ENCODE measurements at places on chromosomes 6 and 20. TPM values are rescaled to one million over a fixed set of nuclear protein-coding genes. Genes with fewer than 3 reads are reported as not detected.

STK38 gene
- 13.3 TPM for total RNA-seq

LAMA4 gene
- 4.5 TPM for total RNA-seq

ZNF165 gene
- total RNA-seq: 1.3 TPM

DNA sequence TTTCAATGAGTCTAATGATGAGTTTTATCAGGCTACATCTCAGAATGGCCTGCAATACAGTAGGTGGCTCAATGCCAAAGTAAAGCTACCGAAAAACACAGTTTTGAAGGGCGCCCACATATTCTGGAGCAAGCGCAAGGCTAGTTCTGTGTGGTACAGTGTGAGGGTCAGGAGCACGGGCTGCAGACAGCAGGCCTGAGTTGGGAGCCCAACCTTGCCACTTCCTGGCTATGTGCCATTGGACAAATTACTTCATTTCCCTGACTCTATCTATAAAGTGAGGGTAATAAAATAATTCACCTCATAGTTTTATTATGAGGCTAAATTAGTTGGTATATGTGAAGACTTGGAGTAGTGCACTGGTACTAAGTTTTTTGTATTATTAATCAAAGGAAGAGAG lies 150.7 kb downstream of the OPN5 start:
- H3K4me1 ChIP-seq: no peaks in the 10 kb centered on the region
- no peak for DNase-seq
- H3K36me3 ChIP-seq: no peaks in the 10 kb centered on the region
- no peaks in the 10 kb centered on the region for H3K27me3 ChIP-seq

GRCh38 chr20:14883324-14883723 lies 545.9 kb upstream of the FLRT3 start:
- H3K27ac ChIP-seq: no peak overlapping the region
- no peaks in the 10 kb centered on the region for H3K36me3 ChIP-seq
- DNase-seq: no peak

METTL24 gene
- total RNA-seq: 1.6 TPM

DNA sequence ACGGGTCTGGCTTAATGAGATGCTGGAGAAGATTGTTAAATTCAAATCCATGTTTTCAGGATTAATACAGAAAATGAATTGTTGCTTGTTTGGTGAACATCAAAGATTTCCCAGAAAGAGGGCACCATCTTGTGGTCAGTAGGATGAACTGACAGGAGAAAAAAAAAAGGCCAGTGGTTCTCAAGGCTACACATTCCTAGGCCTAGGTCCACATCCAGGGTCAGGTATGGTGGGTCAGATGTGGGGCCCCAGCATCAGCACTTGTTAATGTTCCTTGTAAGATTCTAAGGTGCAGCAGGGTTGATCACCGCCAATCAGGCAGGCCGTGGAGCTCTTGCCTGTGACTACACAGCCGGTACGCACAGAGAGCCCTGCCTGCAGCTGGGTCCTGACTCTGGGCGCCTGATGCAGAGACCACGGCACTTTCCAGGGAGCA lies 34.0 kb upstream of the FOXO3 start:
- H3K27me3 ChIP-seq: no peaks in the 10 kb centered on the region
- no peaks in the 10 kb centered on the region for H3K4me1 ChIP-seq
- H3K4me3 ChIP-seq: no peak overlapping the region
- no peak overlapping the region for H3K27ac ChIP-seq

TSHZ2 gene
- 2.9 TPM for total RNA-seq

All from liver (tissue), 10 donors.